Stimulated activated CD4-positive, alpha-beta T cell treated with anti-CD3 and anti-CD28 coated beads, Interleukin-12 subunit alpha, Interleukin-12 subunit beta, amount 100 ng/mL, for 24 hours (primary cell): ENCODE measurements at places on chromosomes 12 and 14.

GRCh38 chr14:106883218-106883692 is 1356.9 kb downstream of the TMEM121 start:
- DNase-seq: peak; percentile 47

GRCh38 chr14:89486505-89486904 is 69.5 kb upstream of the FOXN3 start:
- no peak for DNase-seq

DNA sequence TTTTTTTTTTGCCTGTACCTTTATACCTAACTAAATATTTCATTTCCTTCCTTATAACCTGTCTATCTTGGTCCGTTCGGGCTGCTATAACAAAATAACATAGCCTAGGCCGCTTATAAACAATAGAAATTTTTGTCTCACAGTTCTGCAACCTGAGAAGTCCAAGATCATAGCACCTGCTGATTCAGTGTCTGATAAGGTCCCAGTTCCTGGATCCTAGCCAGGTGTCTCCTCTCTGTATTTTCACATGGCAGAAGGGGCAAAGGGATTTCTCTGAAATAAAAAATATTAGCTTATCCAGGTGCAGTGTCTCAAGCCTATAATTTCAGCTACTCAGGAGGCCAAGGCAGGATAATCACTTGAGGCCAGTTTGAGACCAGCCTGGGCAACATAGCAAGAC is 1046.6 kb upstream of the USP15 start:
- DNase-seq: no peak

DNA sequence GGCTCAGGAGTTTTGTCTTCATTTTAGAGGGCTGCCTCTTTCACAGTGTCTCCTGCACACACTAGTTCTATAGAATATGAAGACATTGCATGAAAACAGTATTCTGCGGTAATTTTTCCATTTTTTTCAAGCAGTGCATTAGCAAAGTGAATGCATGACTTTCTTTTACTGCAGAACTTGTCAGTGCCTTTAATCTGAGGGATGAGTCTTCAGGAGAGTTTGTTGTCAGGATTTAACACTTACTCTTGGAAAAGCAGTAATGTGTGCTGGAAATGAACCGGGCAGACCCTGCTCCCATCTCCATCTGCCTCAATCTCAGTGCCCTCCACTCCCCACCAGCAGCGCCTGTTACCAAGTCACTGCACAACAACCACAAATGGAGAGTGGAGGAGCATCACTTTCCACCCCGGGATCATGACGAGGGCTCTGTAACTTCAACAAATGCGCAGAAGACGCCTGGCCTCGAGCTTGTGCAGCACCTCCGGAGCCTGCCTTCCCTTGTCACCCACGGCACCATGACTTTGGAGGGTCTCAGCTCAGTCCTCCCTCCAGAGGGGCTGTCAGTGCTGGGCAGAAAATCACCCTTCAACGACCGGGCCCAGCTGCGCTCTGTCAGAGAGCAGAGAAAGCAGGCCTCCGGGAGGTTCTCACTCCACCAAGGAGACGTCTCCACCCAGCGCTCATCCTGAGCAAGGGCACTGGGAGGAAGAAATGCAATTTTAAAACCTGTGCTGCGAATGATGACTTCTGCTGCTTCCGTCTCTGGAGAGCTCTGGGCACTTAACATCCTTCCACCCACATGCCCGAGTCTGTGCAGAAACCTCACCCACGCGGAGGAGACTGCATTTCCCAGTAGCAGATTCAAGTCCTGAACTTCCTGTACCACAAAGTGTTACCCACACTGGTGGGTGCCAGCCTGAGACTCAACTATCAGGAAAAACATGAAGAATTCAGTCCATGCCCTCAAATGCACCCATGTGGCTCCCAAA is 255.7 kb downstream of the ADGRD1 start:
- DNase-seq: no peak

- DNase-seq: no peak
Measured at GRCh38 chr12:50569321-50569720, 64.5 kb downstream of the DIP2B start.

- DNase-seq: no peak
Measured at GRCh38 chr14:54756656-54757392, 145.8 kb downstream of the GCH1 start.

- no peak for DNase-seq
Measured at GRCh38 chr12:87922736-87923135, 106.5 kb downstream of the C12orf50 start.

- no peak for DNase-seq
Measured at GRCh38 chr14:24680516-24680915, 46.5 kb upstream of the GZMB start.

- peak; percentile 45 for DNase-seq
Measured at GRCh38 chr12:111429828-111430432, 24.2 kb downstream of the SH2B3 start.

GRCh38 chr12:67661311-67662021 is 12.9 kb downstream of the DYRK2 start:
- DNase-seq: no peak

DNA sequence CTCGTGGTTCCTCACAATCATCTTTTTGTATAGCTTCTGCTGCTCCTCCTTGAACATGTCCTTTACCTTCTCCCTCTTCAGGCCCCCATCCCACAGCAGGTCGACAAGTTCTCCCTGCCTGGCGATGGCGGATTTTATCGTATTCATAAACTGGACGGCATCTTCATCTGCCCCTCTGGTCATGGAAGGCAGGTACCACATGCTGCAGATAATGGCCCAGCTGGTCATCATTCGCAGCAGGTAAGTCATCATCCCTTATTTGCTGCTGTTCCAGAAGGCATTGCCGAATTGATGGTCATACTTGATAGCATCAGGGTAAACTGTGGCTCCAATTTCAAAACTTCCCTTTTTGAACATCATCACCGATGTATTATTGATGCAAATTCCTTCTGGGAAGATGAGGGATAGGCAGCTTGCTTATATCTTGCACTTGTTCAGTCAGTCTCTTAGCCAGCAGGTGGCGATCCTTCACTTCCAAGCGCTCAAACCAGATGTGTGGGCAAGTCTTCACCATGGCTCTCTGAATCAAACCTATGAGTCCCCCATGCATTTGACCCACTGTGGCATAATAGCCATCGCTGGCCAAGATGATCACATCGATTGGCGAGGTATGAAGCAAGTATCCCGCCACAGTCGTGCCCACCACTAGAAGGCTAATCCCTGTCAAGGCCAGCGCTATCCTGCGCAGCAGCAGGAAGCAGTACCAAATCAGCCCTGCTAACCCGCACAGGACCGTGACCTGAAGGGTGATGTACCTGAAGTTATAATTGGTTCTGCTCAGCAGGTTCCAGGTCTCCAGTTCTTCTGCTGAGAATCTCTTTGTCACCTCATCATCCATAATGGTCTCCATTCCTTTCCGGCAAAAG is 381.5 kb upstream of the STXBP6 start:
- no peak for DNase-seq

- no peak for DNase-seq
Measured at GRCh38 chr12:94289461-94290312, 141.3 kb downstream of the PLXNC1 start.

- DNase-seq: no peak
Measured at GRCh38 chr14:101849125-101849524, 87.6 kb downstream of the PPP2R5C start.
